ENCODE measurements at places on chromosomes 12 and 14. TPM values are rescaled to one million over a fixed set of nuclear protein-coding genes. Genes with fewer than 3 reads are reported as not detected.

GPR33 gene
- not detected for total RNA-seq

CKAP4 gene
- total RNA-seq: 92.4 TPM

POTEG gene
- not detected for total RNA-seq

ARHGEF25 gene
- total RNA-seq: 6.1 TPM

LRRIQ1 gene
- 0.80 TPM for total RNA-seq

SYT10 gene
- total RNA-seq: not detected

KLRB1 gene
- not detected for total RNA-seq

CPNE6 gene
- not detected for total RNA-seq

NAV3 gene
- total RNA-seq: 11.6 TPM

SMCO2 gene
- total RNA-seq: 0.10 TPM

RHOJ gene
- not detected for total RNA-seq

NXPH4 gene
- total RNA-seq: 4.1 TPM

Data from A549 treated with CORT108297 at 1 μM for 4 hours (cell line).